ENCODE measurements at places on chromosomes 3 and 15. TPM values are rescaled to one million over a fixed set of nuclear protein-coding genes. Genes with fewer than 3 reads are reported as not detected.

The CD200 gene
- total RNA-seq: 51.6 TPM

The ZBTB38 gene
- 12.7 TPM for total RNA-seq

The OR4M2 gene
- not detected for total RNA-seq

The FETUB gene
- total RNA-seq: not detected

The SCN5A gene
- total RNA-seq: 8.0 TPM

The COX5A gene
- 331 TPM for total RNA-seq

The BDH1 gene
- 23.8 TPM for total RNA-seq

The DISP2 gene
- 0.59 TPM for total RNA-seq

DNA sequence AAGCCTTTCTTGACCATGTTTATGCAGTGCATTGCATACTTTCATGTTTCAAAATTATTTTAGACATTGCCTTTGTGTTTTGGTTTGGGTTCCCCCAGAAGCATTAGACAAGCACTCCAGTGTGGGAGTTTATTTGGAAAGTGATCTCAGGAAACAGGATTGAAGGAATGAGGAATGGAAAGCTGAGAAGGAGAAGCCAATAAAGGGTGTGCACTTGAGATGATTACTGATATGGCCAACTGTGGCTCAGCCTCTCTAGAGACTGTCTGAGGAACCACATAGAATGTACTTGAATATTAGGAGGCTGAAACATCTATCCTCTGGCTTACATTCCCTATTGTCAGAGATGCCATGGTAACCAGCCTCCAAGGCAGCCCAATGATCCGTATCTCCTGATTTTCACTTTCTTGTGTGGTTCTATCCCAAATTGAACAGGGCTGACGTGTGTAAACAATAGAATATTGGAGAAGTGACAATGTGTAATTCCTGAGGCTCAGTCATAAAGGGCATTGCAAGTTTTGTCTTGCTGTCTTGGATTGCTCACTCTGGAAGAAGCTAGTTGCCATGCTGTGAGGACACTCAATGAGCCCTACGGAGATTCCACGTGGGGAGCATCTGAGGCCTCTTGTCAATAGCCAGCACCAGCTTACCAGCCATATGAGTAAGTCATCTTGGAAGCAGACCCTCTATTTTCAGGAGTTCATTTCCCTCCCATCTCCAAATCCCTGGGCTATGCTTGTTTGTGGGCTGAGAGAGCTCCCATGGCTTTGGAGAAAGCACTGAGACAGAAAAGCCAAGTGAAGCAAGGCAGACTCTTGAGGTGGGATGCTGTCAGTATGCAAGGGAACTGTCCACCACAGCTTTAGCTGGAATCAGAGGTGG lies 84.7 kb downstream of the SCN11A start:
- no peak for DNase-seq

GRCh38 chr3:12569836-12570235 lies 12.9 kb downstream of the MKRN2 start:
- DNase-seq: no peak

DNA sequence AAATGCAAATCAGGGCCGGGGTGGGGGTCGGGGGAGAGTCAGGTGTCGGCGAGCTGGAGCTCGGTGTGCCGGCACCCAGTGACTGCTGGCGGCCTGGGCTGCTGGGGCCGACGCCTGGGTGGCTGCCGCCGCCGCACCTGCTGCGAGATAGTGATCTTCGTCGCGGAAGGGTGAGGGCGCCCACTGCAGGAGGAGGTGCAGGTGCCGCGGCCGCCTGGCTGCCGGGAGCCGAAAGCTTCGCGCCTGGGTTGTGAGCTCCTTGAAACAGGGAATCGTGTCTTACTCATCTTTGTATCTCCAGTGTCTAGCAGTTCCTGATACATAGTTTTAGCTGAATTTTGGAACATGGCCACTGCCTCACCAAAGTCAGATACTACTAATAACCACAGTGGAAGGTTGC lies 64.0 kb upstream of the CPOX start:
- peak; percentile 78 for DNase-seq

DNA sequence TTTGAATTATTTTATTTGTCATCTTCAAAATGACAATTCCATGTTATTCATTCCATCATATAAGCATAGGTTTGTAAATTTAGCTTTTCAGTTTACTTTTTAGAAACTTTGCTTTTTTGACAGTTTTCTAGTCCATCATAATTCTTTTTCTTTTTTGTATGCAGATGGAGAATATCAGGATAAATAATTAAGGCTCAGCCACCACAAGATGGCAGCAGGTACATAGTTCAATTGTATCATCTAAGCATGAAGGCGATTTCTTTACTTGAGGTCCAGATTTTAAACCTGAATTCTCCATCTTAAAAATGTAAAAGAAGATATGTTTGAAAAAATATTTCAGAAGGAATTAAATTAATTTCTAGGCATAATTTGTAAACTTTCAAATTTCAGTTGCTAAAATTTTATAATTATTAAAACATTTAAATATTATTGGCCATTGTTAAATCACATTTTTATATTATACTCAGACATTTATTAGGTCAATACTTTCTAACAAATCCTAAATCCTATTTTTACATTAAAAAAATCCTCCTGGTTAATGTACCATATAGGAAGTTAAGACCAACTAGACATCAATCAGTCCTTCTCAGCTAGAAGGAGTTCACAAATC lies 15.1 kb downstream of the PLSCR5 start:
- no peak for DNase-seq

DNA sequence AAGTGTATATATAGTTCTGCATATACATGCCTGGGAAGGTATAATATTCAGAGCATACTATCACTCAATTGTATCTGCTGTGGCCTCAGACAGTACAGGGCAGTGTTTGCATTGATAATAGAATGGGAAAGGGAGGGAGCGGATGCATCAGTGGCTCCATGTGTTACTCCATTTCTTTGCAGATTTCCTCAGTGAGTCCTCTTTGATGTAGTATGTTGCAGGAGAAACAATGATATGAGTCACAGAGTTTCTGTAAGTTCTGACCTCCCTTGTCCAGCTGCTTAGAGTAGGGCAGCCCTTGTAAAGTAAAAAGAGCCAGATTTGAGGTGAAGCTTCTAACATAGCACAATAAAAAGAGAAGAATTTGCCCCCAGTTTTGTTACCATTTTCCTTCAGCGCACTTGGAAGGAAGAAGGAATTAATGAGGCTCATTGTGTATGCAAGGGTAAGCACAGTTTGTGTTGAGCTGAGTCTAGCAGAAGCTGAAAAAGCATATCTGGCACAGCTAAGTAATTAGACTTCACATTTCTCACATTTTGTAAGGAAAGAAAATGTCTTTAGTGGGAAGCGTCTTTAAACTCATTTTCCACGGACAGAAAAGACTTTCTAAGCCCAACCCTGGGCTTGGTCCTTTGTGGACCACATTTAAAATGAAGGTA lies 555.8 kb upstream of the IL12A start:
- no peak for DNase-seq
